ENCODE measurements at places on chromosomes 5 and 9.
A peak's percentile ranks its signal among the peaks of the same experiment; 100 is the strongest.

DNA sequence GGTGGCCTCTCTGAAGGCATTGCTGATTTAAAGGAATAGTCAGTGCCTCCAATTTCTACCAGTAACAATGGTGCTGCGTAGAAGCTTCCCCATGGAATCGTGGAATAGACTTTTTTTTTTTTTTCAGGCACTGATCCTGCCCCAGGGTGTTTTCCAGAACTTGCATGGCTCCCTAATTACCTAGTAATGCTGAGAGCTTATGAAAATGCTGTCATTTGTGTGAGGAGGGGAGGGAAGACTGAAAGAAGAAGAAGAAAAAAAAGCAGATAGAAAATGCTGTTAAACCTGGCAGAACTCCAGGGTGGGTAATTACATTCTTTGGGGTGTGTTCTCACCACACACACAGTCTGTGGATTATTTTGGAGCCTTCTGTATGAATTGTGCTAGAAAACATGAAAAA lies 4.8 kb upstream of the GRIA1 start:
- peak; percentile 14 for DNase-seq

GRCh38 chr5:35815089-35815936 lies 41.4 kb upstream of the IL7R start:
- peak; percentile 55 for DNase-seq

GRCh38 chr9:130765137-130766020 lies 69.7 kb upstream of the ABL1 start:
- DNase-seq: peak; percentile 46

GRCh38 chr5:81246697-81247096 lies 13.6 kb downstream of the CKMT2 start:
- no peak for DNase-seq

DNA sequence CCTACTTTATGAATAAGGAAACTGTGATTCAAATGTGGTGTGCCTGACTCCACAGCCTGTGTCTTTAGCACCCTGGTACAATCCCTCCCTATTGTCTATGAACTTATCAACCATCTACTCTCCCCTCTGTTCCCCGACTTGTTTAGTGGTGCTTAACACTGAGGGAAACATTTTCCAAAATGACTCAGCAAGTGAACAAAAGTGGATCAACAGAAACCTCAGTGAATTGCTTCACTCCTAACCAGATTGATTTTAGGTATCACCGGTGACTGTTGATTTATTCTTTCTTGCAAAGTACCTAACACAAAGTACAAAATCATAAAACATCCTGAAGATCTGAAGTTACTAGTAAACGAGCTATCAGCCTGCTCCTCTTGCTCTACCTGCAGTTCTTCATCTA lies 42.1 kb upstream of the RAPGEF6 start:
- DNase-seq: no peak

DNA sequence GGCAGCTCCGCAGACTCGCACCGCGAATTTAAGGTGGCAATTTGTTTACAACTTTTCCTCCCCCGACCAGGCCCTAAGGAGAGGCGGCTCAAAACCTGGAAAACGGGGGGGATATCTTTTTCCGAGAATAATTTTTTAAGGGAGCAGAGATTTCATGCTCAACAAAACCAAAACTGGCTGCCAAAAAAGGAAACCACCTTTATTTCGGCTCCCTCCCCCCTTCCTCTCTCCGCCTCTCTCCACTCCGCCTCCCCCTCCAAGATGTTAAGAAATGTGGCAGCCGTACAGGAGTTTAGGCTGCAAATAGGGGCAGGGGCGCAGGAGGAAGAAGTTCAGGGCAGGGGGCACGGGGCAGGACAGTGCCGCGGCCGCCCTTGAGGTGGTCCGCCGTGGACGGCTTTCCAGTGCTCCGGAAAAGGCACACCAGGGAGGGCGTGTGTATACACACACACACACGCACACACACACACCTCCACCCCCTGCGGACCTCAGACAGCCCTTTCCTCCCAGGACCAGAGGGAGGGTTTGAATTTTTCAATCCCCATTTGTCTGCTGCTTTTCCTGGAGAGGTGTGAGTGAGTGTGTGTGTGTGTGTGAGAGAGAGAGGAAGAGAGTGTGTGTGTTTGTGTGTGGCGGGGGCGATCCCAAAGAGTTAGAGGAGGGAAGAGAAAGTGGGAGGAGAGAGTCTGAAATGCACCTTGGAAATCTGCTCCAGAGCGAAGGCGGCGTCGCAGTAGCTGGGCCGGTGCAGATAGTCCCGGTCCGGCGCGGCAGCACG lies 9.1 kb downstream of the PTCH1 start:
- DNase-seq: peak; percentile 69

DNA sequence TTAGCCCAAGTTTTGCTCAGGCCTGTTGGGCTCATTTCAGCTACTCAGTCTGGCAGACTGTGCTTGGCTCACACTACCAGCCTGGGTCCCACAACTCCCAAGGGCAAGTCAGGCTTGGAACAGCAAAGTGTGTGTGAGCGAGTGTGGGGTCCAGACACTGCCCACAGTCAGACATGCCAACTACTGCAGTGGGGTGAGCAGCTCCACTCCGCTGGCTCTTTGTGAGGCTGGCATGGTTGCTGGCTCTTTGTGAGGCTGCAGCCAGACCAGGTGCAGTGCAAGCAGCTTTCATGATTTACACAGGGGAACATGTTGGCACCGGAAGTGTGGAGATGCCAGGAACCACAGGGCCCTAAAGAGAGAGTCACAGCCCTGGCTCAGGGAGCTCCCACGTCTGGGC lies 606.7 kb upstream of the FAM174A start:
- DNase-seq: no peak

GRCh38 chr5:100828071-100828897 lies 74.8 kb downstream of the ST8SIA4 start:
- DNase-seq: no peak

DNA sequence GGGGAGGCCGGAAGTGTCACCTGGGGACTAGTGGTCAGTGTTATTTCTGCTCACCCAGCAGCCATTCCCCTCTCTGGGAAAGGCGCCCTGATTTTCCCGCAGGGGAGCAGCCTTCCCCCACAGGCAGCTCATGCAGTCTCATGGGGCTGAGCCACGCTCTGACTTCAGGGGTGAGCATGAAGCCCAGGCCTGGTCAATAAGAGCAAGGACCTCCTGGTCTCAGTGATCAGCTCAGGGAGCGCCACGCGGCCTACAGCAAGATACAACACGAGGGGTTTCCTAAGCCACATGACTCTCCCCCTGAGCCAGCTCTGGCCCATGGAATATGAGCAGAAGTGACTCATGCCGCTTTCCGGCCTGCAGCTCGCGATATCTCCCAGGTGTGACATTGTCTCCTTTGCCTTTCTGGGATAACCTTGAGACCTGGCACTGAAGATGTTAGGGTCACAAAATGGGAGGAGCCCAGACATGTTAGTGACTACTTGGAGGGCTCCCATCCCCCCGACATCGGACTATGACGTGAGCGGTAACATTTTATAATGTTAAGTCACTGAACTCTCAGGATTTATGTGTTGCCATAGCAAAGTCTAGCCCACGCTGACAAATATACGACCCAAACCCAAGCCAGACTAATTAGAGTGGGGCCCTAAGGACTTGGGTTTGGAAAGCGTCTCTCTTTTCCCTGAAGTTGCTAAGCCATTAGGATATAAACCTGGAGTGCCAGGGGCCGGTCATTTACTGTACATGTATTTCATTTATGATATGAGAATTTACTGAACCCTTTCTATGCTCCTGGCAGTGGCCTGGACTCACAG lies 46.5 kb upstream of the GFPT2 start:
- DNase-seq: no peak

DNA sequence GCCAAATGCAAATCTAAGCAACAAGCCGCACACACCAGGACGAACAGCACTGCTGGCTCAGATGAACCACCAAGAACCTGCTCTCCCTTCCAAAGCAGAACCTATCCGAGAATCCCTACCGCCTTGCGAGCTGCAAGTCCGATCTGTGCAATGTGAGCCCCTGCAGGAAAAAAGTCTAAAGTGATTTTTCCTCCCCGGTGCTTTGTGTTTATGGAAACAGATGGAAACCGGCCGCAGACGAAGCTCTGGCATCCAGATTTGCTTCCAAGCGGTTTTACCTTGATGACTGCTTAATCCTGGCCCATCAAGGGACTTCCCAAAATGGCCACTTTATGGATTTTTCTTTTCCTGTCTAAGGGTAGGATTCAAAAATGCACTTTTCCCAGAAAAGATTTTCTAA lies 112.5 kb downstream of the VAV2 start:
- no peak for DNase-seq

DNA sequence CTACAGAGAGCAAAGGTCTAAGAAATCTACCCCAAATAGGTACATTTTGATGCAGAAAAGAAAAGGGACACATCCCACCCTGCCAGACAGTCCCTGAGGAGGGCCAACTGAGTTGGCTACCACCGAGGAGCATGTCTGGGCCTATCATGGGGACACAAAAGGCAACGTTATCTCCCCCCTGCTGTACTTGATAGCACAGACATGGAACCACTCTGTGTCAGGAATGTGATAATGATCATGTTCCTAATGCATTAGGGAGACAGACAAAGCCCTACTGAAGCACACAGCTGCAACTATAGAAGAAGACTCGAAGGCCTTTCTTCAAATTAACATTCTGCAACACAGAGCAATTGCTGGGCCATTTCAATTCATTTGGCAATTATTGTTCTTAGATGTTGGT lies 84.5 kb downstream of the ENC1 start:
- DNase-seq: no peak

DNA sequence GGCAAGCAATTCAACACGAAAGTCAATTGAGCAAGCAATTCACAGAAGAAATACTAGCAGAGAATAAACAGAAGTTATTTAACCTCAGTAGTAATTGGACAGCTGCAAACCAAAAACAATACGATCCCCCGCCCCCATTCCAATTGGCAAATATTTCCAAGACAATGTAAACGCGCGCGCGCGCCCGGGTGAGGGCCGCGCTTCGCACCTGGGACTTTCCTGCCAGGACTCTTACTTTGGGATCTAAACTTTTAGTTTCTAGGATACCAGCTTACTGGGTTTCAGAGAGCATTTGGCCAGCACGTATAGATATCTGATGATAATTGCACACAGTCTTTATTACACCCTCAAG lies 8.6 kb downstream of the RUFY1 start:
- no peak for DNase-seq

GRCh38 chr9:15935661-15936305 lies 382.9 kb downstream of the CCDC171 start:
- DNase-seq: peak; percentile 41

DNA sequence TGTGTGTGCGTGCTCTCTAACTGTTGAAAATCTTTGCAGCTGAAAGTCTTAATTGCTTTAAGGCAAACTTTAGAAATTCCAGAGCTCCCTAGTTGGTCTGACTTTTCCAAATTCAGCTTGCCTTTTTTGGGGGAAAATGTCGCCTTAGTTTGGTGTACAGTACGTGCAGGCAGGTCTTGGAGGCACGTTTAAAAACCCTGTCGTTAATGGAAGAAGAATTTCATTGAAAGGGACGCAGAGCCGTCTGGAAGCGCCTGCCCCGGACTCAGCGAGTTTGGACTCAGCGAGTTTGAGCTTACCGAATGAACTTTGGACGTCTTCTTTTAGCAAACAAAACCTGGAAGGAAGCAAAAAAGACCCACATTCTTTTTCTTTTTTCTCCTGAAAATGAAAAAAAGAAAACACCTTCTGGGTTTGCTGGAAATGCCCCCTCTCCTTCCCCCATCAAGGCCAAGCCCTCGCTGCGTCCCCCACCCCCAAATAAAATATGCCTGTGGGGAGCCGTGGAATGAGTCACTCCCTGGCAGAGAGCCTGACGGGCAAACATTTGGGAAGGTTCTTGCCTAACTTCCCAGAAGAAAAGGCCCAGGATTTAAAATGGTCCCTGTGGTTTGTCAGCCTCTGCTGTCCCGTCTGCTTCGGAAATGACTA lies 1.5 kb downstream of the NEK6 start:
- peak; percentile 94 for DNase-seq

DNA sequence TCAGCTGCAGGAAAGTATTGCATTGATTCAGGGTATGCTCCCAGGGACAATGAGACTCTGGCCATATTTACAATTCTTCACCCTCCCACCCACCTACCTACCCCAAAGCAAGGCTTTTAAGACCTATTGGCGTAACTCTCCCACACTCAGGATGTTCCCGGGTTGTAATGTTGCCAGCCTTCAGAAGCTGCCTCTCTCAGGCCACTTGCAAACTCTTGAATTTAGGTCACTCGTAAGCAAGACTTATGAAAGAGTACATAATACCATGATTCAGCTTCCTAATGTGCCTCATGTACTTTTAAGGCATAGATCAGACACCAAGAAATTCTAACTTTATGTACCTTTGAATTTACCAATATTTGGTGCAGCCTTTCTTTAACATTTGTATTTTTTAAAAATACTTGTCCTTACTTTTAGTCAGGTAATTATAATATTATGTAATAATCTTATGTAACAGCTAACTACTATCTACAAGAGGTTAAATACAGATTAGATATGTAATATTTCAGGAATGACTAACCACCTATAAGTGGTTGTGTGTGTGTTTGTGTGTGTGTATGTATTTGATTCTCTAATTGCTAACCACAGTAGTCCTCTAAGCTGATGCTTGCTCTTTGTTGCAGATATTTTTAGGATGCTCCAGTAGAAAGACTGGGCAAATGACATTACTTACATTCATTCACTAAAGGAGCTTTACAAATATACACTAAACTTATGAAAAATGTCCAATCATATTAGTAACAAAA lies 630.5 kb upstream of the MEF2C start:
- no peak for DNase-seq

GRCh38 chr5:29099585-29099984 lies 2061.2 kb upstream of the CDH9 start:
- DNase-seq: no peak

- DNase-seq: no peak
Observed at GRCh38 chr5:72605632-72606031, 98.4 kb upstream of the ZNF366 start.

DNA sequence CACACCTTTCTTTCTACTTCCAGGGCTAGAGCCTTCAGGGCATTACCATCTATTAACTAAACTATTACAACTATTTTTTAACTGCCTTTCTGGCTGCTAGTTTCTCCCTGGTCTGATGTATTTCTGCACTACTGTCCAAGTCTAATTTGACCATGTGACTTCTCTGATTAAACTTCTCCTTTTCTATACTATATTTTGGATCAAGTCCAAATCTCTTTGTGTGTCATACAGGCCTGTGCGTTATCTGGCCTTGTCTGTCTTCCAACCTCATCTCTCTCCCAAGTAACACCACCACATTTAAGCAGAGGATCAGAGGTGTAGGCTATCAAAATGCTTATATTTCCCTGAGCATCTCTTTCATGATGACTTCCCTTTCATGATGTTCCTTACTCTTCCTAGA lies 47.2 kb upstream of the OR13F1 start:
- DNase-seq: no peak

GRCh38 chr5:153439130-153439529 lies 51.3 kb upstream of the GRIA1 start:
- peak; percentile 11 for DNase-seq

GRCh38 chr5:179865491-179866240 lies 7.0 kb upstream of the MRNIP start:
- no peak for DNase-seq

DNA sequence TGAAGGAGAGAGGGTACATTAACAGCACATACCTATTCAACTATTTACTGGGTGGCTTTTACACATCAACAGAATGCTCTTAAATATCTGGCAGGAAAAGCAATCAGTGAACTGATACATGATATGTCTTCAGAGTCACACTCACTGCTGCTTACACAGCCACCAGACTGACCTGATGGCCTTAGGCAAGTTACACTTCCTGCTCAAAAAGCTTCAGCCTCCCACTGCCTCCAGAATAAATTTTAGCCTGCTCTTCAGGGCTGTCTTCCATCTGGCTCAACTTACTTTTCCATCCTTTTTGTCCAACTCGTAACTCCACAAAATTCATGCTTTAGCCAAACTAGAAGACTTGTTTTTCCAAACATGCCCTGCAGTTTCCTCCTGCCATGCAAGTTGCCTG lies 10.7 kb downstream of the LOX start:
- peak; percentile 48 for DNase-seq

All from EH (cell line).